Activated CD4-positive, alpha-beta T cell treated with anti-CD3 and anti-CD28 coated beads for 4 hours (primary cell): ENCODE measurements at places on chromosomes 2 and 18.

GRCh38 chr2:42999856-43000241 is 207.5 kb upstream of the HAAO start:
- DNase-seq: no peak

DNA sequence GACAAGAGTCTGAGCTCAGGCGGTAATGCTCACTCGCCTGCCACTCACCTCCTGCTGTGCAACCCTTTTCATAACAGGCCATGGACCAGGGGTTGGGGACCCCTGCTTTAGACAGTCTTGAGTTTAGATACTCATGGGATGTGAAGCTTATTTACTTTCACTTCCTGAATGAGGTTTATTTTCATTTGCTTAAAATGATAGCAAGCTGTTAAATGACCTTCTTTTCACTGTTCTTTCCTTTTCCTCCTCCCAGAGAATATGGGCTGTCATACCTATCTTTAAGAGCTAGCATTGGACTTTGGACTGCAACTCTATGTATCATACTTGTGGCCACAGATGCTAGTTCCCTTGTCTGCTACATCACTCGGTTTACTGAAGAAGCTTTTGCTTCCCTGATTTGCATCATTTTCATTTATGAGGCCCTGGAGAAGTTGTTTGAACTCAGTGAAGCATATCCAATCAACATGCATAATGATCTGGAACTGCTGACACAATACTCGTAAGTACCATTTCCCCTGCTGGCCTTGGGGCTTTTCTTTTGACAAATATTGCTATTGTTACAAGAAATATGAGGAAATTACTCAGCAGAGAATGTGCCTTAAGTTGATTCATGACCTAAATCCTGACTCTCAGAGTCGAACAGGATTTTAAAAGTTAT is 168.5 kb downstream of the DPP4 start:
- no peak for DNase-seq

- no peak for DNase-seq
These were observed 69.9 kb upstream of the CTLA4 start for GRCh38 chr2:203797712-203798111.

GRCh38 chr2:98039085-98039756 is 43.5 kb upstream of the TMEM131 start:
- DNase-seq: no peak

GRCh38 chr2:130729322-130730299 is 741 bp downstream of the GPR148 start:
- no peak for DNase-seq

- no peak for DNase-seq
These were observed 190.6 kb downstream of the TPGS2 start for GRCh38 chr18:36638224-36638623.

- DNase-seq: no peak
These were observed 44.4 kb downstream of the ALPK2 start for GRCh38 chr18:58584200-58585127.

GRCh38 chr2:133420788-133421187 is 147.5 kb downstream of the NCKAP5 start:
- no peak for DNase-seq

DNA sequence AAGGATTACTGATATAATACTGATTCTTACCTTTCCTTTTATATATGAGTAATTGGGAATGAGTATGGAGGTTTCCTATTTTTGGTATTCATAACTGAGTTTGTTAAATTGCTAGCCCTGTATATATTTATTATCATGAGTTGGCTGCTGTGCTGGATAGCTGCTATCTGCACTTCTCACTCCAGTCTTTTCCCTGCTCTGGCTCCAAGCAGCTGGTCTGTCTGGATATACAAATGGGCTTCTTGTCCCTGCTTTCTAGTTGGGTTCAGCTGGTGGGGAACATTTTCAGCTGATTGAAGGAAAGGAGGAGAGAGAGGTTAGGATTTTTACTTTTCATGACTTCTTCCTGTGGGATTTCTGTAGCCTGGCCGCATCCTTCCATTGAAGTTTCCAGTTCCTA is 41.2 kb downstream of the AGFG1 start:
- no peak for DNase-seq

DNA sequence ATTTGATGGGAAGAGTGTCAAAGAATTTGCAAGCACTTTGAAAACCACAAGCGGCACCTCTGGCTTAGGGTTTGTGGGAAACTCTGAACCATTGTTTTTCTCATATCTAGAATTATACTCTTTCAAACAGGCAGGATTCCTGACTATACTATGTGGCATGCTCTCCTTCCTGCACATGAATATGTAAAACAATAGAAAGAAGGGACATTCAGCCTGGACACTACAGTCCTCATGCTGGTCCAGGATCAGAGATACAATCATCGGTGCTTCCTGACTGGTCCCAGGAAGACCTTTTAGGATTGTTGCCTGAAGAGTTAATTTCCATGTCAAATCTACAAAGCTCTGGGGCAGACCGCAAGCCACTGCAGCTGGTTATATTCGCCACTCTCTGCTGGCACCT is 55.7 kb upstream of the RASGRP3 start:
- no peak for DNase-seq

DNA sequence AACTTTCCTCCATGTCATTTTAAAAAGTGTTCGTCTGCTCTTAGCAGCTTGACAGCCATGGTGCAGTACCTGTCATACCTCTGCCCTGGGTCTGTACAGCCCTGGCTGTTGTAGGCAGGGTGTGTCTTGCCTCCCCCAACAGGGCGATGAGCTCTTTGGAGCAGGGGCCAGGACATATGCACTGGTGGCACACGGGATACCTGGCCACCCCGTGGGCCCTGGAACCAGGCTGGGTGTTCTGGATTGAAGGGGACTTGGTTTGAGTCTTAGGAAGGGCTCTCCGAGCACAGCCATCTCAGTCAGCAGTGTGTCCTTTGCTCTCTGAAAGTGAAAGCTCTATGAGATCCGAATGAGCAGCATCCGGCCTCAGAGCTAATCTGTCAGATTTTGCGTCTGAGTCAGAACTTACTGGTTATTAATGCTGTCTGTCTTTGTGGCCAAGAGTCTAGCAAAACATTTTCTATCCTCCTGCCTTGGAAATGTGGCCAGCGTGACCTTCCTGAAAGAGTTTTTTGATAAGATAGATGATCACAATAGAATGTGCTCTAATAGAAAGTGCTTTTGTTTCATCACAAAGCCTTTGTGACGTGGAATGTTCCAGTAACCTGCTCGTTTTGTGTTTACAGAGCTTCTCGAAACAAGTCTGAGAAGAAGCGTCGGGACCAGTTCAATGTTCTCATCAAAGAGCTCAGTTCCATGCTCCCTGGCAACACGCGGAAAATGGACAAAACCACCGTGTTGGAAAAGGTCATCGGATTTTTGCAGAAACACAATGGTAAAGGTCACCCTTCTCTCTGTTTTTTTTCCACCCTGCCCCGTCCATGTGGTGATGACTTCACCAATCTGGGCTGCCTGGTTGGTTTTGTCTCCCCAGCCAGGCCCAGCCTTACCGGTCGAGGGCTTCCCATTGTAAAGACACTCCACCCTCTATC is 77.3 kb upstream of the RPL31 start:
- DNase-seq: peak; percentile 11

- DNase-seq: no peak
These were observed 650 bp downstream of the ACKR3 start for GRCh38 chr2:236570081-236570868.

DNA sequence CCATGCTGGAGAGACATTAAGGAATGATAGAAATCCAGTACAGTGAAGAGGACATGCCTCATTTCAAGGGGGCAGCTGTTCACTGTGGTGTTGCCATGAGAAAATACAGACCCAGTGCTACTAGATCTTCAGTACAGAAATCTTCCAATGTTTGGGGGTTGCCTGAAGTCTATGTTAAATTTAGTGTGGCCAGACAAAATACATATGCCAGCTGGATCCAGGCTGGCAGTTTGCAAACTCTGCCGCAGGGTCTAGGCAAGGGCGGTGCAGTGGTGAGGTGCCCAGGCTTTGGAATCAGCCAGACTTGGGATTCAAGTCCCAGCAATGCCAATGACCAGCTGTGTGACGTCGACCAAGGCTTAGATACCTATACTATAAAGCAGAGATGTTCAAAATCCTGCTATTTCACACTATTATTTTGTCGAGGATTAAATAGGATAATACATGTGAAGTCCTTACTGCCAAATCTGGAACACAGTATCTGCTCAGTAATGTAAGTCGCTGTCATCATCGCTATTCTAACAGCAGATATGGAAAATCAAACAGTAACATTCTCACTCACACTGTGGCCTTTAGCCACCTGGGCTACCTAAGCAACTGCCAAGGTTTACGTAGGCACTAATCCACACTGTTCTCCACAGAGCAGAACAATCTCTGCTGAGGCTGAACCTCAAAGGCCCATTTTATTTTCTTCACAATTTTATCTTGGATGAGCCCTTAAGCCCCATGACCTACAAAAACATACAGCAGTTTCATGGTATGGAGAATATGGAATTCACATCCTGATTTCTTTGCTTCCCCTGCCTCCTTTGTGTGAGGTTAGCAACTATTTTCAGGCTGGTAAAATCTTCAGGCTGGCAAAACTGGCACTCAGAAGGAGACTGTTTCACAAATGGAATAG is 5.9 kb upstream of the TMSB10 start:
- DNase-seq: no peak

GRCh38 chr2:5076599-5076998 is 615.6 kb upstream of the SOX11 start:
- DNase-seq: no peak
